ENCODE measurements at places on chromosomes 4 and X.

DNA sequence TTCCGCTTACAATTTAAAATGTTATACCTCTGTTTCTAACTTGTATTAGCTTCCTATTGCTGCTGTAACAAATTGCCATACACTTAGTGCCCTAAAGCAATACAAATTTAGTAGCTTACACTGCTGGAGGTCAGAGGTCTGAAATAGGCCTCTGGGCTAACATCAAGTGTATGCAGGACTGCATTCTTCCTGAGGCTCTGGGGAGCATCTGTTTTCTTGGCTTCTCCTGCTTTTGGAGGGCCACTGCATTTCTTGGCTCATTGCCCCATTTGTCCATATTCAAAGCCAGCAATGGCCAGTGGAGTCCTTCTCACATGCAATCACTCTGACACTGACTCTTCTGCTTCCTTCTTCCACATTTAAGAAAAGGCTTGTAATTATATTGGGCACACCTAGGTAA, 639.8 kb upstream of the INTU start:
- no peak for DNase-seq

- DNase-seq, result no peak
These were observed 52.7 kb downstream of the TMEM164 start for GRCh38 chrX:110055616-110056015.

DNA sequence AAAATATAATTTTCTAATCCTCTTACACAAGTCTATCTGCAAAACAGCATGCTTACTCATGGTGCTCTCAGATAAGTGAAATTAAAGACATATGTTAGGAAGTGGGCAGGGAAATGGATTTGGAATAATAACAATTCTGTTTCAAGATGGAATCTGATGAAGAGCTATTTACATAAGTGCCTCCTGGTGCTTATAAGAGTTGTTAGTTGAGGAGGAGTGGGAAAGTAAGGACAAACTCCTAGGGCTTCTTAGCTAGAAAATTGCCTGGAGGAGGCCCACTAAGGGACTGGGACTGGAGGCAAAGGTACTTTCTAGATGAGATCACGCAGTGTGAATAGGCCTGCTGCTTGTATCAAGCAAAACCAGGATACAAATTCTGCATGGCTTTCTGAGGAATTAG, 939.8 kb downstream of the GLUD2 start:
- no peak for DNase-seq

GRCh38 chrX:120476714-120477113, 7.6 kb upstream of the LAMP2 start:
- DNase-seq, result no peak

DNA sequence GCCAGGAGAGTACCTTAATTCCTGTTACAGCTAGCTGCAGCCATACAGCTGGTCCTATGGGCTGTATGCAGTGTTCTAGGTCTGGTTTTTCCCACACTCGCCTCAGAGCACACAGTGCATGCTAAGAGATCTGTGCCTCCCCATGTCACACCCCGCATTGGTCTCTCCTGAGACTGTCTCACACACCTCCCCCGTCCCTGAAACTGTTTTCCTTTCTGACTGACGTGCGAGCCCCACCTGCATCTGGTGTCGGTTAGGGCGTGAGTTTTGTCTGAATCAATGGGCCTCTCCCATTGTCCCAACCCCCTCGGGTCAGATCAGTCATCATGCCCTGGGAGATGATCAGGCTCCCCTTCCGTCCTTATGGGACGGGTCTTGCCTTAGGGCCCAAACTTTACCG, 3.4 kb upstream of the UGT8 start:
- DNase-seq, result no peak

DNA sequence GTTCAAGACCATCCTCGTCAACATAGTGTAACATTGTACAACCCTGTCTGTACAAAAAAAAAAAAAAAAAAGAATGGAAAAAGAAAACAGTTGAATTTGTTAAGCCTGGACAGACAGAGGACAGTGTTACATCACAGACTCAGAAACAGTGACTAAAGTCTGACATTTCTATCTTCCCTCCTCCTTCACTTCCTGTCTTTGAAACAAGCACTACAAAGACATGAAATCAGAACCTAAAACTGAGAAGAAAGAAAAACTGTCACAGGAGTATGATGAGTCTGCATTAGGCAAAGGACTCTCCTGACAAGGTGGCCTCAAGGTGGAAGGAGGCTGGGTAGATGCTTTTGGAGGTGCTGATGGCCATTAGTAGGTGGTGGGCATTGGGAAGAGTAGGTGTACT, 126.7 kb downstream of the RBM47 start:
- DNase-seq, result no peak

DNA sequence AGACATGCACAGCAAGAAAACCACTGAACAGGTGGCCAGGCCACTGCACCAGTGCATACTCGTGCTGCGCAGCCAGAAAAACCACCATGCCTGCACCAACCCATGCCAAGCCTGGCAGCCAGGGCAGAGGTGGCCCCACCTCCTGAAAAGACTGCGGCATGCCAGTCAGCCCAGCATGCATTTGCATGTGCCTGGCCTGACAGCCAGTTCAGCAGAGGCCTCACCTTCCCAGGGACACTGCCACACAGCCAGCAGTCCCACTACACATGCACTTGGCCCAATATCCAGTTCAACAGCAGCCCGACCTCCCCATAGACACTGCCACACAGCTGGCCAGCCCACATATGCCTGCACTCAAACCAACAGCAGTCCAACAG, 43.5 kb upstream of the DDX60 start:
- DNase-seq, result no peak

DNA sequence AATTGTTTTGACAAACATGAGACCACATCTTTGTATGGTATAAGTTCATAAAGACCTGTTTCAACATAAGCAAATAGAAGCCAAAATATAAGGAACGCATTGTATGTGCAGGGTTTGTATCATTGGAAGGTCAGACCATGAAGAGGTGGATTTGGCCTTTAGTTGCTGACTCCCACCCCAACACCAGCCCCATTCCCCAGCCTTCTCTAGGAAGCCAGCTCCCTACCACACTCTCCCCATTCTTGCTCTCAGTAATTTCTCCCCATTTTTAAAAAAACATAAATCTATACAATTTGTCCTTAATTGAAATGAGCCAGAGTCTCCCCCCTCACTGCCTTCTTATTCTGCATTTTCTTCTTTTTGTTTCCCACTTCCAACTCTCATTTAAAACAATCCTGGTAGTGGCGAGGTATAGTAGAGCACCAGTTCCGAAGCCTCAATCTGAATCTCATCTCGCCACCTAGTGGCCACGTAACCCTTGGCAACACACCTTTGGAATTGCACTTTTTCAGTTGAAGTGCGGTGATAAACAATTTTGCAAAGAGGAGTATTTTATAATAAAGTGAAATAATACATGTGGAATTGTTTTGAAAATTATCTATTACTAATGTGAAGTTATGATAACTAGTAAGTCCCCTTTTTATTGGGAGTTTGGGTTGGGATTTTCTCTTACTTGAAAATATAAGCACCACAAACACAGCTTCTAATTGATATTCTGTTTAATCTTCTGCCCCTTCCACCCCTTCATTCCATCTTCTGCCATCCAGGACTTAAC, 126.6 kb downstream of the ASB9 start:
- peak; percentile 64 for DNase-seq

DNA sequence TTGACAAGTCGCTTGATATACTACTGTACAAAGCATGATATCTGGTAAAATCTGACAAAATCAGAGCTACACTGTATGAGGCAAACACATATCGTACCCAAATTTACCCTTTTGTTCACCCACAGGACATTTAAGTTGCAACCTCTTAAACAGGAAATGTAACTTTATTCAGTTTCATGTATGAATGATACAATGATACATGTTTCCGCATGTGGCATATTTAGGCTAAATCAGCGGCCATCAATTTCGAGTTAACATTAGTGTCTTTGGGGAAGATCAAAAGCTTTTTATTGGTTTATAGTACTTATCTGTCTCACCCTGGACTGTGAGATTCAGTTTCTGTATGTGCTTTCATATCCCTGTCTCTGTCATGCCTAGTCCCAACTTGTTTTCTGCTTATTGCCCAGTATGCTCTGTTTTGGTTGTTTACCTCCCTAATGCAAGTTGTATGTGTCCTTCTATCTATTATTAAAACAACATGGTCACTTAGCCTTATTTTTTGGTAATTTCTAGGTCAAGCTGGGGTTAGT, 97.3 kb upstream of the HPRT1 start:
- no peak for DNase-seq

DNA sequence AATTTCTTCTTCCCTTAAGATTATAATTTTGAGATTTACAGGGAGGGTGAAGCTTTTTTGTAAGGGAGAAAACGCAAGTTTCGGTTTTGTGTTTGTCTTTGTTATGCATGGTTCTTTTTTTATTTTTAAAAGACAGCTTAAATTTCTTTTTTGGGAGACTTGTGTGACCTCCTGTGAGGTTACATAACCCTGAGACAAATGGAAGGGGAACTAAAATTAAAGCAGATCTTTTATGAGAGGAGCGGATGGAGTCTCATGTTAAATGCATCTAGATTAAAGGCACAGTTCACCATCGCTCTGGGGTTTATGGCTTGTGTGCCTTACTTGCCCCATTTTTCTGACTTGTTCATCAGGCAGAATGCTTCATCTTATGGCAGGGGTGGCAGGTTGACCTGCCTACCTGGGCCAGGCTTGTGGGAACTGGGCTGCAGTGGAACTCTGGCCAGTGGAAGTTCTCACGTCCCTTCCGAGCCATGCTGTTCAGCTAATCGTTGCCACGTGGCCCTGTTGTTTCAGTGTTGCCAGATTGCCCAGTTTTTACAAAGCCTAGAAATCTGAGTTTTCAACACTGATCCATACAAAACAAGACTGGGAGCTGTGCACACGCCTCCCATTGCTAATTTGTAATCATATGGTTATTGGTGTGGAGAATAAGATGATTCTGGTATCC, 291.8 kb downstream of the ARHGAP10 start:
- DNase-seq, result no peak

DNA sequence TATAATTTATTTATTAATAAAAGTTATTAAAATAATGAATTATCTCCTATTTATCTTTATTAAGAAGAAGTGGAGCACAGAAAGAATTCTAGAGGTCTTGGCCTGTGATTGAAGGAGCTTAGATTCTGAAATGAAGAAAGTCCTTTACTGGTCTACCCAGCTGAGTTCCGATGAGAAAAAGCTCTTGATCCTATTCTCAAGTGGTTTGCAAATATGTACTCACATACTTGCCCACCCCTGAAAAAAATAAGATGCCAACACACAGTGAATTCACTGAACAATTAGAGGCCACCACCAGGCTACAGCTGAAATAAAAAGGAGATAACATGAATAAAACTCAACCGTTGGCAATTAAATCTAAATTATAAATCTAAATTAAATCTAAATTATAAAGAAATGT, 253.4 kb downstream of the MAPK10 start:
- DNase-seq, result no peak

GRCh38 chrX:79065696-79066095, 78.8 kb upstream of the GPR174 start:
- DNase-seq, result no peak

- no peak for DNase-seq
These were observed 426.8 kb upstream of the CNKSR2 start for GRCh38 chrX:20947411-20947912.
